ENCODE measurements at places on chromosomes 7 and 10. TPM values are rescaled to one million over a fixed set of nuclear protein-coding genes. Genes with fewer than 3 reads are reported as not detected.

DNA sequence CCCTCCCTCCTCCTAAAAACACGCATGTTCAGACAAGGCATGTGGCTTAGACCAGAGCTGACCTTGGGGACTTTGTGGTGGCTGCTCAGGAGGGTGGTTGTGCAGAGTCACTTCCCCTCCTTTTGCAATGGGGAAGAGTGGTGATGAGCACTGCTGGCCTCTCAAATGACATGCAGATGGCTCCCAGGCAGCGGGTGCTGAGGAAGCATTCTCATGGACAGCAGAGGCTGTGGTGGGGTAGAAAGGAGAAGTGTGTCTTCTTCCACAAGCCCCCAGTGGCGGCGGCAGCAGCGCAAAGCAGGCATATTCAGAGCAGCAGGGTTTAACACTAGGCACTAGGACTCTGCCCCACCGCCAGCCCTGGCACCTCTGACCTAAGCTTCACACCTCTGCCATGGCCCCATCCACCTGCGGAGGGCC, 105.9 kb upstream of the ANLN start:
- no peaks in the 10 kb centered on the region for H3K36me3 ChIP-seq
- H3K27me3 ChIP-seq, result no peaks in the 10 kb centered on the region
- no peak for DNase-seq
- H3K27ac ChIP-seq, result no peak overlapping the region

AEBP1 gene
- 0.18 TPM for polyA plus RNA-seq

DNA sequence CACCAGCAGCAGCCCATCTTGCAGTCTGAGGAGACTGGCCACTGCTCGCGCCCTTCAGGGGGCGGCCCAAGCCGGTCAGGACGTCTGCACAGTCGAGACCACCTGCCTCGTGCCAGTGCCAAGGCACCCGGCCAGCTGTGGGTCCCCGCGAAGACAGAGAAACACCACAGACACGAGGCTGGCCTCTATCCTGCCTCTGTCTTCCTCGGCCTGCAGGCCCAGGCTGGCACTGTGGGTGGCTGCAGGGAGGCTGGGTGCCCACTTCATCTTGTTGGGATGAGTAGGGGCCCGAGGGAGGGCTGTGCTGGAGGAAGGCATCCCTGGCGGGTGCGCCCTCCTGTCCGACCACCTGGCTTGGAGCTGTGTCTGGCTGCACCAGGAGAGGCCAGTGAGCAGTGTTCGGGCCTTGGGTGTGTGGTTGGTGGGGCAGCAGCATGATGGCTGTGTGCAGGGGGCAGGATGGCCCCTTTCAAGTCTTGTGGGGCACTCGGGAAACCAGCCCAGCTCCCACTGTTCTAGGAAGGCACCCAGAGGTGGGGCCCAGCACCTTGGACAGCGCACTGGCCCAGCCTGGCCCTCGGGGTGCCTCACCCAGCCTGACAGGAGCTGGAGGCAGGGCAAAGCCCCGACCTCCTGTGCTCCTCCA, 7.3 kb downstream of the DPYSL4 start:
- no peaks in the 10 kb centered on the region for H3K4me1 ChIP-seq
- H3K36me3 ChIP-seq, result no peaks in the 10 kb centered on the region
- no peak overlapping the region for H3K27ac ChIP-seq
- no peak overlapping the region for H3K4me3 ChIP-seq
- DNase-seq, result no peak

DNA sequence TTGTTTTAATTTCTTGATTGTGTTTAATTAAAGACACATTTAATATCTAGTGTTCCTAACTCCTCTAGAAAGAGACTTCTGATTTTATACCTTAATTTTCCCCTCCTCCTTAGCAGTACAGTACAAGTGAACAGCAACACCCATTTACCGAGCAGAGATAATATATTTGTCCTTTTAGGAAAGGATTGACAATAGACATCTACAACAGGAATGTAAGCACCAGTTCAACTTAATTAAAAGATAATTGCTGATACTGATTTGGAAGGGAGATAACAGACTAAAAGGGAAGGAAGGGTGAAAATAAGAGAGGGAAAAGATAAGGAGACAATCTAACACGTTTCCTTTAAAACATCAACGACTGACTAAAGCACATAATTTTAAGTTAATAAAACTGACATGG, 119.3 kb downstream of the SRPK2 start:
- no peaks in the 10 kb centered on the region for H3K36me3 ChIP-seq
- peaks cover 13% of the 10 kb centered on the region for H3K4me1 ChIP-seq
- peak overlapping the region; percentile 87 for H3K4me3 ChIP-seq
- peak overlapping the region; percentile 99 for H3K27ac ChIP-seq
- no peak for DNase-seq

DNA sequence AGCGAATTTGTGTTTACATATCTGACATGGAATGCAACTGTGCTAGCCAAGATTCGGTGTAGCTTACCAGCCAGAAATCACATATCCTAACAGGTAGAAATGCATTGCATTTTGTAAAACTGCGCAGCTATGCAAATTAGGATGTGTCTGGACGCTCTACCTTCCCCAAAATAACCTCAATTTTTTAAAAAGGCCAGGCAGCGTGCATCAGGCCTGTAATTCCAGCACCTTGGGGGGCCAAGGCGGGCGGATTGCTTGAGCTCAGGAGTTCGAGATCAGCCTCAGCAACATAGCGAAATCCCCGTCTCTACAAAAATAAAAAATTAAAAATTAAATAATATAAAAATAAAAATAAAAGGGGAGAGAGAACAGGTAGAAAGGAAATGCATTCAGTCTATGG, 305.0 kb downstream of the TYW1 start:
- H3K27ac ChIP-seq, result peak overlapping the region; percentile 91
- no peaks in the 10 kb centered on the region for H3K27me3 ChIP-seq
- DNase-seq, result no peak
- no peaks in the 10 kb centered on the region for H3K36me3 ChIP-seq
- peak overlapping the region; percentile 71 for H3K4me3 ChIP-seq
- peaks cover 2% of the 10 kb centered on the region for H3K4me1 ChIP-seq

LRRC17 gene
- 0.20 TPM for polyA plus RNA-seq

DNA sequence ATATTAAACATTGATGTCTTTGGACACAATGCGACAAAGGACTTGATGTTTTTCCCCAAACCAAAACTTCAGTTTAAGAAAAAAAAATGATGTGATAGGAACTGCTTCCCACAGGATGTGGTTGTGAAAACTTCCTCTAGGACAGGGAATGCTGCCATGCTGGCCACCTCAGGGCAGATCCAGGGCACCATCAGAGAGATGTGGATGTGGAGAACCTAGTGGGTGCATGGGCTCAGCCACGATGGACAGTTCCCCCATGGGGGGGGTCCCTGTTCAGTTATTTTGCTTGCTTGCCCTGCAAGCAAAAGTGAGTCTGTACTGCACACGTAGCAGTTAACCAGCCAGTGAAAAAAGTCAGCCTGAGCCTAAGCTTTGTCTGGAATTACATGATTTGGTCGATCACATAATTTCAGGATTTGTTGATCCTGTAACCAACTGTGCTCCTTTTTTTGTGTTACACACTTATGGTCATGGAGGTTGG, 36.3 kb downstream of the LAMB4 start:
- H3K27me3 ChIP-seq, result no peaks in the 10 kb centered on the region
- H3K36me3 ChIP-seq, result no peaks in the 10 kb centered on the region
- H3K27ac ChIP-seq, result no peak overlapping the region
- H3K4me1 ChIP-seq, result no peaks in the 10 kb centered on the region

- peaks cover 27% of the 10 kb centered on the region for H3K4me1 ChIP-seq
- H3K27ac ChIP-seq, result no peak overlapping the region
- no peak for DNase-seq
- H3K27me3 ChIP-seq, result no peaks in the 10 kb centered on the region
- no peak overlapping the region for H3K4me3 ChIP-seq
Observed at GRCh38 chr7:116436305-116436826, 63.2 kb upstream of the CAV2 start.

CUTC gene
- polyA plus RNA-seq, result 24.3 TPM

- no peaks in the 10 kb centered on the region for H3K27me3 ChIP-seq
- no peak overlapping the region for H3K4me3 ChIP-seq
- H3K27ac ChIP-seq, result no peak overlapping the region
- peaks cover 20% of the 10 kb centered on the region for H3K36me3 ChIP-seq
- DNase-seq, result no peak
- peaks cover 3% of the 10 kb centered on the region for H3K4me1 ChIP-seq
Observed at GRCh38 chr7:66779669-66780409, 39.3 kb downstream of the RABGEF1 start.

DNA sequence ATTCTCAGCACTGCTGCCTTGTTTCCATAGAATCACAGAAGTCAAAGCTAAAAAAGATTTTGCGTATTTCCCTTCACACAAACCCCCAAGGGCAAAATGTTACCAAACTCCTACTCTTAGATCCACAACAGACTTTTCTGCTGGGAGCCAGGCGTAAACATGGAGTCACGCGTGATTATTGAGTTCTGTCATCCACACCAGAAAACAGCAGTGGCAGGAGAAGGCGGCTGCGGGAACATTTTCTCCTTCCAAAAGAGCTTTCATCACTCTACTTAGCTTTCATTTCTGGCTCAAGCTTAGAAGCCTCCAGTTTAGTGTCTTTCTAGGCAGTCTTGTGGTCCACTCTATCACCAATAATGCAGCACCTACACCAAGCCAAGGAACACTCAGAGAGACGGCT, 712.9 kb upstream of the NRP1 start:
- no peaks in the 10 kb centered on the region for H3K4me1 ChIP-seq
- peaks cover 5% of the 10 kb centered on the region for H3K27me3 ChIP-seq
- H3K36me3 ChIP-seq, result no peaks in the 10 kb centered on the region
- H3K4me3 ChIP-seq, result no peak overlapping the region
- no peak for DNase-seq
- no peak overlapping the region for H3K27ac ChIP-seq

DNA sequence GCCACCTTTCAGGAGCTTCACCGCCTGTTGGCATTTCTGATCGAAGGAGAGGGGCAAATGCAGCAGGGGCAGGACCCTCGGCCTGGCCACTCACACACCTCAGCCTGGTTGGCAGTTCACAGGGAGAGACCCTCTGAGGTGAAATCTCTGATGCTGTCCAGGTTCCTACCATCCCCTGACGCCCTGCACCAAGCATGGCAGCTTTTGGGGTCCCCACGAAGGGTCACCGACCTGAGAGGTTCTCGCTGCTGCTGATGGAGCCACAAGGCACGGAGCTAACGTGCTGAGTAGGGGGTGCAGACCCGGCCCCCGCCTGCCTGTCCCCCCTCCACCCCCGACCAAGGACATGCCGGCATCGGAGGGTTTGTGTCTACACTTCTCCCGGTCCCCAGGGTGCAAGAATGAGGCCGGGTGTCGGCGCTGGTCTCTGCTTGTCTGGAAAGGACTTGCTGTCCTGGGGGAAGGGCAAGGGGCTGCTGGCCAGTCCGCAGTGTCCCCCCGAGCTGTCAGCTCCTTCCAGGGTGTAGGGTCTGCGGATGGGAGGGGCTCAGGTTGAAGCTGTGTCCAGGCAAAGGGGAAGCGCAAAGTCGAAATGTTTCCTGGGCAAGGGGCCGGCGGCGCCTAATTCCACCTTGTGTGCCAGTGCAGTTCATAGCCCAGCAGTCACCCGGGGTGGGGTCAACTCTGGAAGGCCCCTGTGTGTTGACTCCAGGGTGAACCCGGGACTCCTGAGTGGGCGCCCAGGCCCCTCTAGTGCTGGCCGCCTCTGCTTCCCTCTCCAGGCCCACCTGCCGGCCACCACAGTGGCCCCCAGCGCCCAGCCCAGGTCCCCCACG, 132.6 kb downstream of the DNAJB6 start:
- no peaks in the 10 kb centered on the region for H3K36me3 ChIP-seq
- no peaks in the 10 kb centered on the region for H3K27me3 ChIP-seq
- H3K4me1 ChIP-seq, result no peaks in the 10 kb centered on the region
- no peak overlapping the region for H3K4me3 ChIP-seq
- no peak overlapping the region for H3K27ac ChIP-seq
- DNase-seq, result no peak

- no peak overlapping the region for H3K27ac ChIP-seq
- H3K4me1 ChIP-seq, result no peaks in the 10 kb centered on the region
- DNase-seq, result no peak
Observed at GRCh38 chr7:132422502-132423111, 153.7 kb downstream of the PLXNA4 start.

PRLHR gene
- not detected for polyA plus RNA-seq

- no peaks in the 10 kb centered on the region for H3K27me3 ChIP-seq
- no peak overlapping the region for H3K27ac ChIP-seq
- no peak overlapping the region for H3K4me3 ChIP-seq
- H3K36me3 ChIP-seq, result no peaks in the 10 kb centered on the region
- no peak for DNase-seq
Observed at GRCh38 chr7:103577059-103577458, 131.1 kb upstream of the SLC26A5 start.

C10orf62 gene
- 0.06 TPM for polyA plus RNA-seq

COL28A1 gene
- 0.13 TPM for polyA plus RNA-seq

- no peak overlapping the region for H3K4me3 ChIP-seq
- DNase-seq, result no peak
- H3K27me3 ChIP-seq, result no peaks in the 10 kb centered on the region
- H3K36me3 ChIP-seq, result no peaks in the 10 kb centered on the region
- H3K4me1 ChIP-seq, result no peaks in the 10 kb centered on the region
Observed at GRCh38 chr7:27737178-27737577, 2.8 kb upstream of the TAX1BP1 start.

DNA sequence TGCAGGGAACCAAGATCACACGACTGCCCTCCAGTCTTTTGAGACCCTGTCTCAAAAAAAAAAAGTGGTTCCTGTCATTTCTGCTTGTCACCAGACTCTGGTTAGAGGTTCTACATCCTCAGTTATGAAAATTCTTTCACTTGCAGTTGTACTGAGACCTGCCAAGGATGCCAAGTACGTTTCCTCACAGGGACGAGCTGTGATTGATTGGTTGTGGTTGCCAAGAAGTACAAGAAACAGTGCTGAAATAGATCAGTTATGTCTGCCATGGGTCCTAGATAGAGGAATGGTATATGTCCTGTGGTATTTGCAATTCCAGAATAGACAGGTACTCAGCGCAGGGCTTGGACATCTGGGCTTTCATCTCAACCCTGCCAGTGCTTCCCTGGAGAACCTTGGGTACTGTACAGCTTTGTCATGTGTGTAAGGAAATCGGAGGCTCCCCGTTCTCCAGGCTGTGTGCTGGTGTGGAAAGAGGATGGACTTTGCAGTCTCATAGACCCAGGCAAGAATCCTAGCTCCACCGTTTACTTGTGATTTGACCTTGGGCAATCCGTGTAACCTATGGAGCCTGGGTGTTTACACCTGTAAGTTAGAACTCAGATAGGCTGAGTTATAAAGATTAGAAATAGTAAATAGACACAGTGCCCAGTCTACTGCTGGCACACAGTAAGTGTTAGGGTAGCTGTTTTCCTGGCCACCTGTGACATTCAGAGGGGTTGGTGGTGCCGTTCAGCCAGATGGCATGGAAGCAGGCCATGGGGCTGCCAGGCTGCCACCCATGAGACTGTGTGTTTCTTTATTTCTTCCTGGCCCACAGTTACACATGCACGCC, 53.0 kb downstream of the COL13A1 start:
- DNase-seq, result no peak
- no peaks in the 10 kb centered on the region for H3K36me3 ChIP-seq
- H3K4me3 ChIP-seq, result no peak overlapping the region

DNA sequence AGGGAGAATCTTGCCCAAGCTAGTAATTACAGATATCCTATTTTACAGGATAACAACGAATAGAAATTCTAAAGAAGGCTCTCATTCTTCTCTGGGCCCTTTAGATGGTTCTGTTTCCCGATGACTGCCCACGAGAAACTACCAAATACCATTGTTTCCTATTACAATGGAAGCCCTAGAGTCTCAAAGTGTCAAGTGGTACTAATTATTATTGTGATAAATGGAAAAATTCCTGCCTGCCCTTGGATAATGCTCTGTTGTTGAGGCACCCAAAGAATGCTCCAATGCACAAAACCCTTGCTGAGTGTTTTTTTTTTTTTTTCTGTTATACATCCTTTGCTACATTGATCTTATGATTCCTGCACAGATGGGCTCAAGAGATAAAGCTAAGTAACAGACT, 504.5 kb downstream of the XPNPEP1 start:
- H3K27me3 ChIP-seq, result no peaks in the 10 kb centered on the region
- no peak overlapping the region for H3K4me3 ChIP-seq
- H3K27ac ChIP-seq, result no peak overlapping the region
- H3K4me1 ChIP-seq, result no peaks in the 10 kb centered on the region
- H3K36me3 ChIP-seq, result no peaks in the 10 kb centered on the region
- no peak for DNase-seq

Measured in keratinocyte (primary cell).